ENCODE measurements at places on chromosomes 5 and 9. TPM values are rescaled to one million over a fixed set of nuclear protein-coding genes. Genes with fewer than 3 reads are reported as not detected.

The NREP gene
- 854 TPM for polyA plus RNA-seq

The STK32A gene
- 19.4 TPM for polyA plus RNA-seq

The SGCD gene
- 4.9 TPM for polyA plus RNA-seq

The SPINK5 gene
- 0.52 TPM for polyA plus RNA-seq

The GARIN3 gene
- not detected for polyA plus RNA-seq

GRCh38 chr5:52582313-52582712 is 205.4 kb upstream of the ITGA1 start:
- DNase-seq = no peak

- DNase-seq = no peak
Observed at GRCh38 chr9:100700689-100701318, 122.9 kb downstream of the CAVIN4 start.

GRCh38 chr5:88673253-88674105 is 209.5 kb downstream of the MEF2C start:
- DNase-seq = no peak

DNA sequence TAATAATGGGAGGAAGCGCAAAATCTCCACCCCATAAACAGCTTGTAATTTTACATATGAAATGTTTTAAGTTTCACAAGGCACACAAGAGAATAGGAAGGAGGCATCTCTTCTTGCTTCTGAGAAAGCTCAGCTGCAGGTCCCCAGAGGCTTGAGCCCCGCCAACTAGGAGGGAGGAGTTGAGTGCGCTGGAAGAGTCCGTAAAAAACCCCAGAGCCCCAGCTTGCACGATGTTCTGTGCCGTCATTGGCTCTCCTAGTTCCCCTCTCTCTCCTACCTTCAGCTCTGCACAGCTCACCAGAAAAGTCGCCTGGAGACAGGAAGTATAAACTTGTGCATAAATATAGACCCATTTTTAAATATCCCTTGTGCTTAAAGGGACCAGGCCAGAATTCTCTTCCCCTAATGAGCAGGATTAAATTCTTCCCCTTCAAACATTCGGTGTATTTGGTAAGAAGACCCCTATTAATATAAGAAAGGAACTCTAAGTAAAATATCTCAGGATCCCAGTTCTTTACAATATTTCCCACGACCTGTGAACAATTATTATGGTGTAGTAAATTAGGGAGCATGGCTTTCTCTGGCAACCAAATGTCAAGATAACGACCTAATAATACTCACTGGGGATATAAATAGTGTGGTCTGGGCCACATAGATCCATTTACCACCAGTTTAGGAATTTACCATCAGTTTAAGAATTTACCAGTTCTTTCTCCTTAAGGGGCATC is 13.7 kb downstream of the GLRX start:
- no peak for DNase-seq

DNA sequence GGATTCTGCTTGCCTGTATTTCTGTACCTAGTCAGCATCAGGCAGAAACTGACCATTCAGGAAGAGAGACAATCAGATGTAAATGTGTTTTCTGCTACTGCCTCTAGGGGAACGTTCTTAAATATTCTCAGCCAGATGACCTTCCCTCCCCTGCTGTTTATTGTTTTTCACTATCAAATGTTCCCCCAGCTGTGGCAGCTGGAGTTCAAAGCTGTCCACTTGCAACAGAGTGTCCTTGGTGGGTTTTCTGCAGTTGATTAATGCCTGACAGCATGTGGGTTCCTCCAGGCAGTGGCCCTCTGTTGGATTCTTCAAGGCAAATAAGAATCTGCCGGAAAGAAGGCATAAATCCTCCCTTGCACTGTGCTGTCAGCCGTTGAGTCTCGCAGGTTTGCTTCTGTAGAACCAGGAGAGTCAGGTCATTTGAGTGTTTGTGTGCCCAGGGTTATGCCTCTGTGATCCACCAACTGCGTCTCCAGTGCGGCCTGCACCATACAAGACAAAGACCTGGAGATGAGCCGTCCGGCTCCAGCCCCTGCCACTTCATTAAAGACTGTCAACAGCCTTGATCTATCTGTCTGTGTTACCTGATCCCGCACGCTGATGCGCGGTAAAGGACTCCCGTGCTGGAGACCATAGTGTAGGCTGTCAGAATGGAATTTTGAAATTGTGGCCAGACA is 203.4 kb downstream of the GADD45G start:
- DNase-seq = peak; percentile 69

DNA sequence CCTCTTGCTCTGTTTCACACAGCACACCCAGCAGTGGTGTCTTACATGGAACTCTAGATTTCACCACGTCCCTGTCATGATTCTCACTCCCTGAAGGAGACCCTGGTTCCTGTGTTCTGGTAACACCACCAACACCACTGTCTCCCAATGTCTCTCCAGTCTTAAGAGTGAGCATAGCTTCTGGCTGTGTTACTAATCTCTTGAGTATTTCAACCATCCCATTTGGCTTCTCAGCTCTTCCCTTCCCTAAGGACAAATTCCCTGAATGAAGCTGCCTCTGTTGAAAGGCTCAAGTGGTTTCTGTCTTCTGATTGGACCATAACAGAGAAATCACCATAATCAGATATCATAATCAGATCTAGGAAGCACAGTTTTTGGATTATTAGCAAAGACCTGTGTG is 311.8 kb downstream of the DNAH5 start:
- no peak for DNase-seq

- DNase-seq = no peak
Observed at GRCh38 chr5:67808340-67808739, 407.2 kb upstream of the PIK3R1 start.

GRCh38 chr5:170474489-170475274 is 29.1 kb upstream of the KCNIP1 start:
- DNase-seq = no peak

Data from left renal cortex interstitium (tissue), 4 donors.